ENCODE measurements at places on chromosomes 4 and X. TPM values are rescaled to one million over a fixed set of nuclear protein-coding genes. Genes with fewer than 3 reads are reported as not detected.
A peak's percentile ranks its signal among the peaks of the same experiment; 100 is the strongest.

- no peak overlapping the region for H3K27ac ChIP-seq
- no peaks in the 10 kb centered on the region for H3K4me1 ChIP-seq
- H3K27me3 ChIP-seq = no peaks in the 10 kb centered on the region
- no peaks in the 10 kb centered on the region for H3K36me3 ChIP-seq
- H3K4me3 ChIP-seq = no peak overlapping the region
- DNase-seq = no peak
These were observed 617.7 kb upstream of the SMIM31 start for GRCh38 chr4:164136180-164136616.

DNA sequence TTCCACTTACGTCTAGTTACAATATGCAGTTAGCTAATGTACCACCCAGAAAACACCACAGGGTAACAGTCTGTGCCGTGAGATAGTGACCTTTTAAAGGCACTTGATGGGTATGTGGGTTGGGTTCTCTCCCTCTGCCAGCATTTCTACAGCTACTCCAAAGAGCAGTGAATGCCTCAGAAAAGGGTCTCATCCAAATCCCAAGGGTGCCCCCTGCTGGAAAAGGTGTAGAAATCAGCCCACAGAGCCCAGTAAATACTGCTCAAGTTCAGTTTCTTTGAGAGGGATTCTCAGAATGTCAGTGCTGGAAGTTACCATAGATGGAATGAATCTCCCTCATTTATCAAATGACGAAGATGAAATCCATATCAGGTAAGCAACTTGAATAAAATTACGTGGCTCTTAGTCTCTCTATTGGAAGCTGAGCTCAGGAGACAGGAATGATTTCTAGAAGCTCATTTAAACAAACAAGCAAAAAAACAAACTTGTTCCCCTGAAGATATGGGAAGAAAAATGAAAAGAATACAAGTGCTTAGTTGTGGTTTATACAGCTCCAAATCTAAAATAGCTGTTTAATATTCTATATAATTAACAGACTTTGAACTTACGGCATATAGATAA, 9.5 kb downstream of the RNF175 start:
- peak; percentile 82 for DNase-seq
- H3K4me1 ChIP-seq = peaks cover 34% of the 10 kb centered on the region
- no peaks in the 10 kb centered on the region for H3K36me3 ChIP-seq
- H3K27me3 ChIP-seq = no peaks in the 10 kb centered on the region

The ZMAT1 gene
- total RNA-seq = 3.4 TPM

DNA sequence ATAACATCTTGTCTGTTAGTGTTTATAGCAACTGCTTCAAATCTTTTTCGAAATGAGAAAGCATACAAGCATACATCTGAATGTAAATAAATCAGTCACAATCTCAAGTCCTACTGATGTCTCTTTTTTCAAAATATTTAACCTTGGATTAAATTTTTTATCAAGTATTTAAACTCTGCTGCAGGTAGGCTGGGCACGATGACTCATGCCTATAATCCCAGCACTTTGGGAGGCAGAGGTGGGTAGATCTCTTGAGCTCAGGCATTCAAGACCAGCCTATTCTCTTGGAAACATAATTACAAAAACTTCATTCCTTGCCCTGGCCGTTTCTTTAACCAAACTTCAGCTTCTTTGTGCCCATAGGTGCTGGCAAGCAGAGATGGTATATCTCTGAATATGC, 540.3 kb upstream of the GALNT7 start:
- no peaks in the 10 kb centered on the region for H3K36me3 ChIP-seq
- H3K4me3 ChIP-seq = no peak overlapping the region
- H3K27ac ChIP-seq = no peak overlapping the region
- no peak for DNase-seq
- no peaks in the 10 kb centered on the region for H3K27me3 ChIP-seq

- no peak overlapping the region for H3K4me3 ChIP-seq
- DNase-seq = no peak
- no peaks in the 10 kb centered on the region for H3K36me3 ChIP-seq
These were observed 275.2 kb downstream of the SPRY1 start for GRCh38 chr4:123671636-123672404.

DNA sequence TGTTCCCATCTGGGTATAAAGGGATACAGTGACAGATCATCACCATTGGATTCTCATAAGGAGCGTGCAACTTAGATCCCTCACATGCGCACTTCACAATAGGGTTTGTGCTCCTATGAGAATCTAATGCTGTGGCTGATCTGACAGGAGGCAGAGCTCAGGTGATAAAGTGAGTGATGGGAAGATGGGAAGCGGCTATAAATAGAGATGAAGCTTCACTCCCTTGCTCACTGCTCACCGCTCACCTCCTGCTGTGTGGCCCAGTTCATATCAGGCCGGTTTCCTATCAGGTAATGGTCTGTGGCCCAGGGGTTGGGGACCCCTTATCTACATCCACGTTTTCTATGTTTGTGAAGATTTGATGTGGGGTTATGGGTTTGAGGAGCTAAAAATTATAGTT, 43.7 kb downstream of the FAT4 start:
- no peak overlapping the region for H3K27ac ChIP-seq
- H3K4me3 ChIP-seq = no peak overlapping the region
- no peaks in the 10 kb centered on the region for H3K4me1 ChIP-seq
- no peaks in the 10 kb centered on the region for H3K27me3 ChIP-seq
- DNase-seq = no peak
- no peaks in the 10 kb centered on the region for H3K36me3 ChIP-seq

GRCh38 chr4:16123356-16124084, 39.7 kb upstream of the PROM1 start:
- peaks cover 7% of the 10 kb centered on the region for H3K4me1 ChIP-seq
- H3K27me3 ChIP-seq = no peaks in the 10 kb centered on the region
- DNase-seq = no peak
- no peak overlapping the region for H3K4me3 ChIP-seq

DNA sequence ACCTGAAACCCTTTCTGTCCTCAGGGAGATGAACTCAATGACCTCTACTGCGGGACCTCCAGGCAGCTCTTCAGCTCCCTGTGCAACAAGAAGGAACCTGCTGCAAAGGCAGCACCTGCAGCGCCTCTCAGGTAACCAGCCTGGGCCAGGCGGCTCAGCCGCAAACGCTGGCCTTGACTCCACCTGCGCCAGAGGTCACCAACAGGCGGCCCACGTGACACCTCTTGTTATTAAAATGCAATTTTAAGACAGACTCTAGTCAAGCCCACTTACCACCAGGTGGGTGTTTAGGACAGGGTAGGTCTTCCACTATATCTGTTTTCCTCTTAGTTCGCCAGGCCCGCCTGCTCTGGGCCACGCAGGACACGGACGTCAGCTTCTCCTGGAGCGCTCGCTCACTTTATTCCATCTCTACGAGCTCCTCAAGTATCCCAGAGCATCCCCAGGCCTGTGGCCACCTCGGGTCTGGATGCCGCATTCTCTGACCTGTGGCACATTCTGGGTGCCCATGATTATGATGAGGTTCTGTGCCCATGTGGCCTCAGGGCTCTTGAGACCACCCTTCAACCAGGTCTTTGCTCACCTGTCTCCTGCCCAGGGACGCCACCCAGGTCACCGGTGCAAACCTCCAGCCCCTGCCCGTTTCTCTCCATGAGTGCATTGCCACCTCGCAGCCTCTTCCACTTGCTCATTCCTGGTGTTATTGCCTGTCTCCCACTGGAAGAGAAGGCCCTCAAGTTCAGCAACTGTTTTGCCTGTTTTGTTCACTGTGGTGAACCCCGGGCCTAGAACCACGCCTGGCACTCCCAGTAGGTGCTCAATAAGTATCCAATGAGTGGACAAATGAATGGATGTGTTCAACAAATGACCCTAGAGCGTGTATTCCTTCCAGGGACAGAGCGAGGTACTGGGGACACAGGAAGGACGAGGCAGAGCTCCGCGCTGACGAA, 32.8 kb upstream of the JAKMIP1 start:
- H3K36me3 ChIP-seq = no peaks in the 10 kb centered on the region
- no peaks in the 10 kb centered on the region for H3K4me1 ChIP-seq
- DNase-seq = no peak
- no peak overlapping the region for H3K4me3 ChIP-seq
- H3K27ac ChIP-seq = no peak overlapping the region

The ADH6 gene
- total RNA-seq = not detected

GRCh38 chrX:150527108-150527507, 41.3 kb upstream of the MTM1 start:
- no peak overlapping the region for H3K4me3 ChIP-seq
- DNase-seq = no peak
- no peaks in the 10 kb centered on the region for H3K4me1 ChIP-seq
- H3K36me3 ChIP-seq = no peaks in the 10 kb centered on the region
- H3K27me3 ChIP-seq = no peaks in the 10 kb centered on the region

DNA sequence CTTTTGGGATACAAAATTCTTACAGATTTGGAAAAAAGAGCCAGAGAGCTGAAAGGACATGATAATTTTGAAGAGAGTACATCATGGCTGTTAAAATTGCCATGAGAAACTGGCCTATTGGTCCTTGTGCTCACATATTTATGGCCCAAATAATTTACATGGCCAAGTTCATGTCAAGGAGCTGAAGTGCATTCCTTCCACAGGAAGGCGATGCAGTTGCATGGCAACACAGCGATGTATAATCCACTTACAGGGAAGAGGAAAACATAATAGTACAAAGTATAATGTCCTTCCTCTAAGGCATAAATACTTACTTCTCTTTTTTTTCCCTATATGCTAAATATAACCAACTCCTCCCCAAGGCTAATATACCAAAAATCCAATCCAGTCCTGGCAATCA, 914.5 kb upstream of the AGA start:
- H3K36me3 ChIP-seq = no peaks in the 10 kb centered on the region
- no peak overlapping the region for H3K27ac ChIP-seq
- no peak overlapping the region for H3K4me3 ChIP-seq
- H3K27me3 ChIP-seq = no peaks in the 10 kb centered on the region

DNA sequence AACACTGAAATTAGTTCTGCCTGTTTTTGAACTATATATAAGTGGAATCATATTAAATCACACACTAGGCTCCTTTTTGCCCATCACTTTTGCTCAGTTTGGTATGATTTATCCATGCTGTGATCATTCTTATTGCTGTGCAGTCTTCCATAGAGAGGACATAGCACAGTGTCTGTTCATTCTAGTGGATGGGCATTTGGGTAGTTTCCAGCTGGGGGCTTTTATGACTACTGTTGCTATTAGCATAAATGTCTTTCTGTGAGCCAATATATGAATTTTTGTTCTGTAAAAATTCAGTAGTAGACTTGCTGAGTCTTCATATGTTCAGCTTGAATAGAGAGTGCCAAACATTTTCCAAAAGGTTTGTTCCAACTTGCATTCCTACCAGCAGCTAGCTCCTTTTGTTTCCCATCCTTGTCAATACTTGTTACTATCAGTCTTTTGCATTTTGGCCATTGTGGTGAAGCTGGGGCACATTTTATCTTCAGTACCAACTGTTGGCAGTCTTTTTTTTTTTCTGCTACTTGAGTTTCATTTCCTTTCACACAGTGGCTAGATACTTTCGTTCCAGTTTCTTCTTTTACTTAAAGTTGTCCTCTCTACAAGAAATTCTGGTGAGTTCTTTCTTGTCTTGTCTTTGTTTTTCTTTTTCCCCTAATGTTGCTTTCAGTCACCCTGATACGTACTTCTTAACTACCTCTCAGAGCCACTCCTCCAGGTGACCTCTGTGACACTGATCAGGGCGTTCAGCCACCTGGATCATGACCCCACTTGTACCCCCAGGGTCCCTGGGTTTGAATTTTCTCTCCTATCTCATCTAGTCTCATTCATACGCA, 87.0 kb downstream of the ANXA3 start:
- DNase-seq = no peak
- no peak overlapping the region for H3K4me3 ChIP-seq
- H3K27me3 ChIP-seq = no peaks in the 10 kb centered on the region
- H3K27ac ChIP-seq = no peak overlapping the region

DNA sequence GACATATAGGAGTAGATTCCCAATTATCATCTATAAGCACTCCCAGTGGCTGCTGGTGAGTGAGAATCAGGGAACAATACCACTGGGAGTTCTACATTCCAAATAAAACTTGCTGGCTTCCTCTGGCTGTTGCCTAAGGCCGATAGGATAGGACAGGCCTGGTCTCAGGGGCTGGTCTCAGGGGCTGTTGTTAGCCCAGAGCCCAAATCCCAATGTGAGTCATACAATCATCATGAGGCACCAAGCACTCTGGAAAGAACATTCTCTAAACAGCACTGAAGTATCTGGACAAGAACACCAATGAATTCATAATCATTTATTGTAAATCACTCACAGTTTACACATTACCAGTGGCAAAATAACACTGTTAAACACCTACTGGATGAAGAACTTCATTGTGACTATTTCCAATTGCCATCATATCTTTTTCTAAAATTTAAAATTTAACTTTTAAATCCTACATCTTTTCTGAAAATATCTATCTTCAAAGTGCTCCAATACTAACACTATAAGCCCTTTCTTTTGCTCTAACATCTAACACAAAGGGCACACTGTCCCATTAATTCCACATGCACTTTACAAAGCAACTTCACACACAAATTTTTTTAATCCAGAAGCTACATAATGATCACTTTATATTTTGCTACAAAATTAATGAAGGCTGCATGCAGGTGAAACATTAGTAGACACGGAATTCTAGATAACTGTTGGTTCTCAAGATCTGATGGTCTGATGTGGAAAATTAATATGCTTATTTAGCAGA, 67.6 kb upstream of the TMEM150C start:
- no peak for DNase-seq
- no peaks in the 10 kb centered on the region for H3K36me3 ChIP-seq
- no peaks in the 10 kb centered on the region for H3K4me1 ChIP-seq
- H3K4me3 ChIP-seq = no peak overlapping the region
- no peak overlapping the region for H3K27ac ChIP-seq
- H3K27me3 ChIP-seq = no peaks in the 10 kb centered on the region

DNA sequence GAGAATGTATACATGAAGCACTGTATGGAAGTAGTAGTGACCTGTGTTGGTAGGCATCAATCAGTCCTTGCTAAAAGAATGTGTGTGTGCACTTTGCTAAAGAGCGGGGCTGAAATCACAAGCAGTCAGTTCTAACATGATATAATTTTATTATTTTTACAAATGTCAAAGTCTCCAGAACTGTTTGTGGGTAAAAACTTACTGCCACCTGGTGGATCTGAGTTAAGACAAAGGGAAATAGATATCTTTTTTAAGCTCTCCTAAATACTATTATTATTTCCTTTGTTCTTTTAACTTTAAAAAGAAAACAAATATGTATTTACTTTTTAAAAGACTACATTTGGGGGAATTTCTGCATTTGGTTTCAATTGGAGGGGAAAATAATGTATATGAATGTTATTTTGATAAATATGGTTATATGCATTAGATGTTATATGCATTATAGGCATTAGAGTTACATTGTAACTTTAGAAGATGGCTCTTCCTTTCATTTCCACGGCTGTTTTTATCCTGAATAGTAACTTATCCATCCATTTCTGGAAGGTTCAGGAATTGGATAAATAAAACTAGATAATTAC, 7.8 kb upstream of the CLOCK start:
- H3K36me3 ChIP-seq = no peaks in the 10 kb centered on the region
- DNase-seq = peak; percentile 50
- H3K27me3 ChIP-seq = no peaks in the 10 kb centered on the region
- no peak overlapping the region for H3K27ac ChIP-seq

DNA sequence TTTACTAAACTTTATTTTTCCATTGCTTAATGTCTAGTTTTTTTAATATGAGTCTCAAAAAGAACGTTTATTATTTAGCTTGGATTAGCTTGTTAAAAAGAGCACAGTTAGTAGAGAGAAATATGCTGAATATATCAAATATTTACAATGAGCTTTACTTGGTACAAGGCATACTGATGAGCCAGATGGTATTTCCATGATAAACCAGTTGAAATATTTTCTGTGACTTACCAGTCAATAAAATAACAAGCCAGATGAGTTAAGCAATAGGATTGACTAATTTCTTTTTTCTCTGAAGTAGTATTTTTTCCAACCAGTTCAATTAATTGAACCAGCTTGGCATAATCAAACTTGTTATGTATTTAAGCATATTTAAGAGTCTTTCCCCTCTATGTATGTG, 134.1 kb downstream of the KLHL34 start:
- H3K27me3 ChIP-seq = no peaks in the 10 kb centered on the region
- no peak overlapping the region for H3K27ac ChIP-seq
- no peaks in the 10 kb centered on the region for H3K4me1 ChIP-seq
